ENCODE measurements at places on chromosomes 6 and 20.

DNA sequence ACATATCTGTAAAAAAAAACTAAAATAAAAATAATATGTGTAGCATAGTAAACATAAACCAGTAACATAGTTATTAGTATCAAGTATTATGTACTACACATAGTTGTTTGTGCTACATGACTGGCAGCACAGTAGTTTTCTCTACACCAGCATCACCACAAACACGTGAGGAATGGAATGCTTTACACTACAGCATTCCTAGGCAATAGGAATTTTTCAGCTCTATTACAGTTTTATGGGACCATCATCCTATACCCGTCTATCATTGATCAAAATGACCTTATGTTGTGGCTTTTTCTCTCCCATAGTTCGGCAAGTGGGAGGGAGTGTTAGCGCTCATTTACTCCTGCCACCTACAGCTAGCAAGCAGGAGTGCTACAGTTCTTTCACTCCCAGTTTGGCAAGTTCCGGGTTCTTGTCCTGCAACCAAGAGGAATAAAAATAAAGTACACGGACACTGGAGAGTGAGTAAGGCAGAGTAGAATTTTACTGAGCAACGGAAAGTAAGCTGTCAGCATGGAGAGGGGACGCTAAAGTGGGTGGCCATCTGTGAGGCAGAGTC, 196.8 kb upstream of the HSF2 start:
- DNase-seq = no peak

- DNase-seq = peak; percentile 24
Observed at GRCh38 chr20:8143474-8143873, 11.4 kb downstream of the PLCB1 start.

GRCh38 chr20:61546641-61547040, 294.6 kb downstream of the CDH4 start:
- DNase-seq = no peak

DNA sequence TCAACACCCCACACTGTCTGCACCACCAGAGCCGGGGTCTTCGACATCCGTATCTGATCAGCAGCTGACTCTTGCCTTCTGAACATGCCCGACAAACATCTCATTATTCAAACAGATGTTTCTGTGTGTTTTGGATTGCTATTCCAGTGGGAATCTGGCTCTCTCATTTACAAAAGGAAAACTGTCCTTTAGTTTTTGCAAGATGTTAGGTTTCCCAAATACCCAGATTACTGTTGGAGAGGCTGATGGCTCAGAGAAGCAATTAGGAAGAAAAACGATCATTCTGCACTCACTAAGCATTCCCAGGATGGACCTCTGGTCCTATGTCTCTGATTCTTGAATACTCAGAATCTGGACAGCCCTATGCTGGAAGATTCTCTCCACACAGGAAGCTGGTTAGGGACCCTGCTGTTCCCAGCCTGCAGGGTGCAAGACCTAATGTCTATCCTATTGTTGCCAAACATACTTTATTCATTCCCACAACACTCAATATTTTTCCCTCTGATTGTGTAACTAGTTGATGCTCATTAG, 532.9 kb downstream of the CDH26 start:
- DNase-seq = no peak

GRCh38 chr20:36736451-36737182, 9.3 kb downstream of the NDRG3 start:
- no peak for DNase-seq

DNA sequence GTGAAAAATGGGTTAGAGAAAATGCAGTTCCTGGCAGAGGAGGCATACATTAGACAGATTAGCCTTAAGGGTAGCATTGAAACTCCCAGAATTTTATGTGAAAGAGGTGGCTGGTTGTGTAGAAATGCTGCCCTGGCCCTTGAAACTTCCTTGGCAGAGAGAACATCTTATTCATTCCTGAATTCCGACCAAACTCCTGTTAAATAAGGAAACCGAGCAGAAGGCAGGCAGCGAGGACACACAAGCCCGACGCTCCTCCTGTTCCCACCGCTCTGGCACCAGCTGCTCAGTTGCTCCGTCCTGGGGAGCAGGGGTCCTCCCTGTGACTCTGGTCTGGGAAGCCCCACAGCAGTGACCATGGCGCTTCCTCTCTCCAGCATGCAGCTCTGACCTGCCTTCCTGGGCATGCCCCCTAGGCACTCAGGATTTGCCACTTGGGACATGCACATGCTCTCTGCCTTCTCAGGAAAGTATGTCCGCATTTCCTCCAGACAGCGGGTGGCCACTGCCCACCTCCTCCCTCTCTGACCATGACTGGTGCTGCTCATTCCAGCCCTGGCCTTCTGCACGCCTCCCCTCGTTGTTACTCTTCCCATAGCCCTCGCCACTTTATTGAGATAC, 35.2 kb upstream of the CLDN20 start:
- DNase-seq = peak; percentile 6

GRCh38 chr6:83252719-83253118, 59.6 kb downstream of the RWDD2A start:
- no peak for DNase-seq

- no peak for DNase-seq
Observed at GRCh38 chr6:106773996-106774629, 144.7 kb downstream of the QRSL1 start.

- no peak for DNase-seq
Observed at GRCh38 chr20:33828967-33829560, 17.9 kb downstream of the CHMP4B start.

- DNase-seq = no peak
Observed at GRCh38 chr20:16438100-16438499, 135.1 kb downstream of the KIF16B start.

DNA sequence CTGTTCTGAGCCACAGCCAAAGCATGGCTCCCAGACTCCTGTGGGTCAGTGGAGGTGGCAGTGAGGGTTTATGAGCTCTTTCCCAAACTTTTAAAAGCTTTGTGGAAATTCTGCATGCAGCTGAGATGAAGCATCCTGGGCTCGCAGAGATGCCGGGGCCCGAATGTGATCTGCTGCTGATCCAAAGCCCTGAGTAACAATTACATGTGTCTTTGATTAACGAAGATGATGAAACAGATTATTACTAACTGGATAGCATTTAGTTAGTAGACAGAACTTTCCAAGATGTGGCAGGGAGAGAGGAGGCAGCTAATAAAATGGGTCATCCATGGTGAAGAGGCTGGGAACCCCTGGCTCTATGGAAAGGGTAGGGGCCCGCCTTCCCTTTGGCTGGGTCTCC, 43.9 kb upstream of the MDFI start:
- DNase-seq = no peak

- DNase-seq = no peak
Observed at GRCh38 chr20:59880198-59880597, 53.2 kb downstream of the SYCP2 start.

DNA sequence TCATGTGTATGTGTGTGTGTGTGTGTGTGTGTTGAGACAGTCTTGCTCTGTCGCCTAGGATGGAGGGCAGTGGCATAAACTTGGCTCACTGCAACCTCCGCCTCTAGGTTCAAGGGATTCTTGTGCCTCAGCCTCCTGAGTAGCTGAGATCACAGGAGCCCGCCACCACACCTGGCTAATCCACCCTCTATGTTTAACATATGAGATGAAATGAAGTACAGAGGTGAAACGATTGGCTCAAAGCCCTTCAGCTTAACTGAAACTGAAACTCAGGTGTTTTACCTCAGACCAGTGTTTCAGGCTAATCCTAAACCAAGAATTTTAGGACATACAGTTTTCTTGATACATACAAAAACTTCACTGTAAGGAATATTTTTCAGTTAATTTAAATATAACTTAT, 167.3 kb downstream of the KCNQ5 start:
- no peak for DNase-seq

DNA sequence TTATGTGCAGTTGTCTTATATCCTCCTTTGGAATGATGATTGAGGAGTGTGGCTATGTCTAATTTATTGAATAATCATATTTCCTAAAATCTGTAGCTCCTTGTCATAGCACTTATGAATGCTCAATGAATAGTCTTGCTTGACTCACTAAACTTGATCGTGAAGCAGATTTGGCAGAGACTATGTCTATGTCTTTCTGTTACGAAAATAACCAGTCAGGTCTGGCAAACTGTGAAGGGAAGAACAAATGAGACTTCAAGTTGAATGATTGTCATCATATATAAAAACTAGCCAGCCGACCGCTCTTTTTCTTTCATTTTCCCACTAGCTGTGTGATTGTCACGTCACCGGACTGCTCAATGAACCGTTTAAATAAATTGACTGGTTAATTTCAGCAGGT, 1303.9 kb upstream of the GJE1 start:
- DNase-seq = no peak

GRCh38 chr20:32028647-32029372, 18.6 kb downstream of the CCM2L start:
- DNase-seq = no peak

GRCh38 chr6:70636596-70636995, 31.1 kb upstream of the SMAP1 start:
- no peak for DNase-seq

DNA sequence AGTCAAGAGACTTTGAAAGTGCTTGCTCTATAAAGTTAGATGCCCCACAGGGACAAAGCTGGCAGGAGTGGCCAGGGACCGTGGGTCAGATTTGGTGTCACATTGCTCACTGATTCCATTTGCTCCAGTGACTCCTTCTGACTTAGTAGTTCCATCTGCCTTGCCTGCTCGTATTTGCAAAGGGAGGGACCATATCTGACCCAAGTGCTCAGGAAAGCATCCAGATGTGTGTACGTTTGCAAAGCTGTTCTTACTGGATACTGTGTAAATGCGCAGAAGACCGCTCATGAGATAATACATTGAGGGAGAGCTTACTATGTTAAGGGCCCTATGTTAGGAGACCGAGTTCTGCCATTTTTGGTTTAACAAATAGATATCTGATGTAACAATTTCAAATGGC, 21.2 kb upstream of the CCN6 start:
- DNase-seq = no peak

- no peak for DNase-seq
Observed at GRCh38 chr20:47757145-47758035, 27.9 kb downstream of the SULF2 start.

GRCh38 chr6:75946146-75946831, 126.2 kb downstream of the IMPG1 start:
- no peak for DNase-seq

Data from NCI-H446 treated with DMSO at 0.1 percent for 48 hours (cell line).